ENCODE measurements at places on chromosomes 7 and 10.

DNA sequence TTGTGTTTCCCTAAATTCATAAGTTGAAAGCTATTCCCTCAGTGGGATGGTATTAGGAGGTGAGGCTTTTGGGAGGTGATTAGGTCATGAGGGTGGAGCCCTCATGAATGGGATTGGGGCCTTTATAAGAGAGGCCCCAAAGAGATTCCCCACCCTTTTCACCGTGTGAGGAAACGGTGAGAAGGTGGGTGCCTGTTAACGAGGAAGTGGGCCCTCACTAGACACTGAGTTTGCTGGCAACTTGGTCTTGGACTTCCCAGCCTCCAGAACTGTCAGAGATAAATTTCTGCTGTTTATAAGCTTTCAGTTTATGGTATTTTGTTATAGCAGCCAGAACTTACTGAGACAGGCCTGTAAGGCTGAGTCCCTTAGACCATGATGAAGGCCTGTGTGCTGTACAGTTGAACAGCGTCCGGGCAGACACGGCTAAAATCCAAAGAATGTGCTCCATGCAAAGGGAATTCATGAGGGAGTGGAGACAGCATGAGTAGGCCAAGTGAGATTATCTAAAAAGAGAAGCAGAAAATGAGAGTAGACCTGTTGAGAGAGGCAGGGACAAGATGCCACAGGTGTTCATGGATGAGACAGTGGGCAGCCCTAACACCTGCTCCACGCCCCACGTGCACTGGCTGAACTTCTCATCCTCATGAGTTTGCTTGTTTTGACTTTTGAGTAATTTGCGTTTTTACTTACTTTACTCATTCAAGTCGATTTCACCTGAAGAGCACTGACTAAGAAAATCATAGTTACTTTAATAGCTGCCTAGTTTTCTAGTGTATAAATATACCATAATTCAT, 66.9 kb upstream of the SFMBT2 start:
- DNase-seq, result no peak

- peak; percentile 100 for DNase-seq
Measured at GRCh38 chr7:7911369-7912123, 57.0 kb upstream of the GLCCI1 start.

DNA sequence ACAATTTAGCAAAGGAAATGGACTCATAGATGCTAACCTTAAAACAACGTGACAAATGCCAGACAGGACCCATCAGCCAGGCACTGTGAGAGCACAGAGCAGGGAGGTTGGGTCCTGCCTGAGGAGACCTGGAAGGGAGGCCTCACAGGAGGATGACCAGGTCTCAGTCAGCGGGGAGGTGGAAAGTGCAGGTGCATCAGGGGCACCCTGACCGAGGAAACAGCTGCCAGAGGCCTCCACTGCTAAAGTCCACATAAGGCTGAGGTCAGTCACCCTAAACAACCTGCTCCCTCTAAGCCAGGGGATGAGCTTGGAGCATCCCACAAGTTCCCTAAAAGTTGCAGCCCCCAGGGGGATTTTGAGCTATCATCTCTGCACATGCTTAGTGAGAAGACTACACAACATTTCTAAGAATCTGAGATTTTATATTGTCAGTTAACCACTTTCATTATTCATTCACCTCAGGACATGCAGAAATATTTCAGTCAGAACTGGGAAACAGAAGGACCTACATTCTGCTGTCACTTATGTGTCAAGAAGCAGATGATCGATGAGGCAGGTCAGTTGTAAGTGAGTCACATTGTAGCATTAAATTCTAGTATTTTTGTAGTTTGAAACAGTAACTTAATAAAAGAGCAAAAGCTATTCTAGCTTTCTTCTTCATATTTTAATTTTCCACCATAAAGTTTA, 157.6 kb upstream of the LANCL2 start:
- DNase-seq, result no peak

- DNase-seq, result no peak
Measured at GRCh38 chr7:137576481-137576880, 232.9 kb upstream of the PTN start.

DNA sequence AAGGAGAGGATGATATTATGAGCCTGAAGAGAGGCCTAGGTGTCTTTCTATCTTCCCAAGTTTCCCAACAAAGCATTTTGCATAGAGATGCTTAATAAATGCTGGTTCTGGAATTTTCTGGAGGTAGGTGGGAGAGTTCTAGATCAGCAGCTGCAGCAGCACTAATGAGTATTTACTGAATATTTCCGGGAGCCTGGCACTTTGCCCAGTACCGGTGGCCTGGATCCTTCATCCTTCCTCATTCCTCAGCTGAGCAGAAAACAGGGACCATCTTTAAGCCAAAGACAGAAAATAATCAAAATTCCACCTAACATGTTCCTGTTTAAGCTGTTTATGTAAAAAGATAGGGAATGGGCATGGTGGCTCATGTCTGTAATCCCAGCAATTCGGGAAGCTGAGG, 813.2 kb upstream of the AUTS2 start:
- peak; percentile 22 for DNase-seq

- DNase-seq, result no peak
Measured at GRCh38 chr10:102785818-102786217, 42.1 kb downstream of the WBP1L start.

- no peak for DNase-seq
Measured at GRCh38 chr10:60497364-60497763, 107.7 kb upstream of the ANK3 start.

GRCh38 chr7:31934551-31934950, 135.7 kb downstream of the PDE1C start:
- no peak for DNase-seq

GRCh38 chr10:110876000-110876399, 4.3 kb downstream of the PDCD4 start:
- DNase-seq, result no peak

GRCh38 chr10:126375926-126376554, 12.2 kb downstream of the ADAM12 start:
- no peak for DNase-seq

DNA sequence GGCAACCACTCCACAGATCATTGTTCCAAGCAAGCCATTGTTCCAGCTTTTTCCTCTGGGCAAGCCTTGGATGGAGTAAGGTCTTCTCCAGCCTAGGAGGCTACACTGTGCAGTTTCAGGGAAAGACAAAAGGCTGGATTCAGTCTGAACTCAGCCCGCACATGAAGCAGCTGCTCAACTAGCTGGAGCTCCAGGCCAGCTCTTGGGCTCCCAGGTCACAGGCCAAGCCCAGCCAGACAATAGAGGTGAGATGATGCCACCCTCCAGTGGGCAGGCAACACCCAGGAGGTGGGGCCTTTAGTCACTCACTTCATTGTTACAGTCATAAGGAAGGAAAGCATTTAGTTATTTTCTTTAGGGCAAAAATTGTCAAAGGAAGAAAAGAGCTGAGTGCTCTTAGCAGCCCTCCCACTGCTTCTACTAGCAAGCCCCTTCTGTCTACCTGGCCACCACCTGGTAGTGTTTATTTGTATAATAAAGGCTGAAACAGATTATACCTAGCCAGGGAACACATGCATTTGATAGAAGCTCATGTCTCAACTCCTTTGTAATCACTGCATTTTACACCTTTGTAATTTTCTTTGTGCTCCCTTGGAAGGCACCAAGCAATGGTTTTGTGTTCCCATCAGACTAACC, 253.4 kb downstream of the WDR11 start:
- no peak for DNase-seq

DNA sequence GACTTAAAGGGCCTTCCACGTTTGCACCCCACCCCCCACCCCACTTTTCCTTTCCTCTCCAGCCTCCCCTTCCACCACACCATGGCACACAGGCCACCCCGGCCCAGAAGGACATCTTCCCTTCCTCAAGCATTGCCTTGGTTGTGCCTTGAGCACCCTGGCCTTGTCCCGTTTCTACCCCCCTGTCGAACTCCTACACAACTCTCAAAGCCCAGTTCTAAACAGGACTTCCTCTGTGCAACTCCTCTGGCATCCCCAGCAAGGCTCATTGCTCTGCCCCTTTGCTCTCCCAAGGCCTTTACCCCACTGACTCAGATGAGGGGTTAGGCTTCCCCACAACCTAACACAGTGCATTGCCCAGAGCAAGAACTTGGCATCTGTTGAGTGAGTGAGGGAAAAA, 136.1 kb downstream of the HERPUD2 start:
- no peak for DNase-seq

DNA sequence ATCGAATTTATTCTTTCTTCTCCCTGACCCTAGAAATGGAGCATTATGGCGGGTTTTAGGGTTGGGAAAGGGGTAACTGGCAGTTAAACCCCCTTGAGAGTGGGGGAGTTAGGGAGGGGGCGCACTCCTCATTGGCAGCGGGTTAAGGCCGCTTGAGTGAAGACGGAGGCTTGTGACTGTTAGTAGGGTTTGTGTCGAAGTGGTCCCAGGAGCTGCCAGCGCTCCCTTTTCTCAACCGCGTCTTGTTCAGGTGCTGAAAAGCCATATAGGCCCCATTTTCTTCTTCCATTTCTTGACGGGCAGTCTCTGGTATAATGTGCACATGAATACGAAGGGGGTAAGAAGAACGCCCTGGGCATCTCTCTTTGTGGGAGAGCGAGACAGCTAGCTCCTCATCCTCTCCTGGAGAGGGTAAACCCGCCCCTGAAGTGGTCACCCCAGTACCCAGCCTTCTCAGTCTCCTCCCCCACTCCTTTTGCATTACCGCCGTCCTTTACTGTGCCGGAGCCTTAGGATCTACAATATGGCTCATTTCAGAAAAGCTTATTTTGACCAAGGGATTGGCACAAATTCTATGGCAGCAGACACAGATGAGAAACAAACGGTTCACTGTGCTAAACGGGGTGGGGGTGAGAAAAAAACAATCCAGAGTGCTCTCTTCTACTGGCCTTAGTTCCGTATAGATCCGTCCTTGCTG, 836 bp downstream of the KMT2E start:
- peak; percentile 62 for DNase-seq

DNA sequence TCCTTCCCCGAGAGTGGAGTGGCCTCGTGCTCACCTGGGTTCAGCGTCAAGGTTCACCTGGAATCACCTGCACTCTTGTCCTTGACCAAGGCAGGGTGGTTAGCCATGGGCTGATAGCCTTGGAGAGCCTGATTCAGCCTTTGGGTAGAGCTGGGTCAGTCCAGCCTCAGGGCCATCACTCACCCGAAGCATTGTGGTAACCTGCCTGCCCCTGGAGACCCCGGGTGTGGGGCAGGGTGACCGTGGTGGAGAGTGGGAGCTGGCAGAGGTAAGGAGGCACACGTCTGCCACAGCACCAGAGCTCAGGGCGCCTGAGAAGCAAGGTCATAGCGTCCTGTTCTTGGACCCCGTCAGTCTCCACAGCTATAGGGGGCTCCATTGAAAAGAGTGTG, 27.8 kb upstream of the WDFY4 start:
- DNase-seq, result no peak

DNA sequence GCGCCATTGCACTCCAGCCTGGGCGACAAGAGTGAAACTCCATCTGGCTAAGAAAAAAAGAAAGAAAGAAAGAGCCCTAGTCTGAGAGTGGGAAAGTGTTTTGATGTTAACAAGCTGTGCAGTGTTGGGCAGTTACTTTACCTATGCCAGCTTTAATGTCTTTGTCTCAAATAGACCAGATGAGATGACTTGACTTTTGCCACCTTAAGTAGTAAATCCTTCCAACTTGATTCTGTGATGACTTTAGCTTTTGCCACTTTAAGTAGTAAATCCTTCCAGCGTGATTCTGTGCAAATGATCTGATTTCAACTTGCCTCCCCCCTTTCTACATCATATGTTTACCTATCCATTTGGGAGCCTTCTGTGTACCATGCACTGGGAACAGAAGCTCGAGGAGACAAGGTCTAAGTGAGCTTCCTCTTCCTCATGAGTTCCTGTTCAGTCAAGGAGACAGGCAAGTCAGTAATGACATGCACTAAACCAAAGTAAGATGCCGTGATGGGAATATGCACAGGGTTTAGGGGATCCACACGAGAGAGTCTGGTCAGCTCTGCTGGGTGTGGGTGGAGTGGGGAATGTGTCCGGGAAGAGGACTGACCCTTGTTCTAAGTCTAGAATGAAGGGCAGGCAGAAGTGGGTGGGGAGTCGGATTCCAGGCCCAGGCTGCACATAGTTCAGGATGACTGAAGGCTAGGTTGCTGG, 17.2 kb downstream of the INPP5F start:
- DNase-seq, result no peak

Measured in NCI-H226 (cell line).